ENCODE measurements at places on chromosomes 6 and 20. TPM values are rescaled to one million over a fixed set of nuclear protein-coding genes. Genes with fewer than 3 reads are reported as not detected.
A peak's percentile ranks its signal among the peaks of the same experiment; 100 is the strongest.

DNA sequence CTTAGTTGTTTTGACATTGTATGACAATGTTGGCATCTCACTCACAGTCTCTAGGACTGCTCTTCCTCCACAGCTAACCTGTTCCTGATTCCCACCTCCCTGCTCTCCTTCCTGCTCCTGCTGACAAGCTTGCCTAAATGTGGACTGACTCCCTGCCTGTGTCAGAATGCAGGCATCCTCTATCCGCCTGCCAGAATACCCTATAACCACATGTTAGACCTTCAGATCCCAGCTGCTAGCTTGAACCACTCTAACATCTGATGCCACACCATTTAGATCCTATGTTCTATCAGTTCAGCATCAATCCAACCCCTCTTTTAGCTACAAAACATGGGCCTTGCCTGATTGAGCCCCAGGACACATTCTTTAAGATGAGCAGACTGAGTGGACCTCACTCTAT, 12.2 kb downstream of the FILIP1 start:
- H3K27ac ChIP-seq, result no peak overlapping the region
- no peak overlapping the region for H3K4me3 ChIP-seq
- no peaks in the 10 kb centered on the region for H3K4me1 ChIP-seq
- DNase-seq, result no peak

- no peaks in the 10 kb centered on the region for H3K4me1 ChIP-seq
- H3K4me3 ChIP-seq, result no peak overlapping the region
- peaks cover 3% of the 10 kb centered on the region for H3K27me3 ChIP-seq
- no peak overlapping the region for H3K27ac ChIP-seq
- DNase-seq, result no peak
- H3K36me3 ChIP-seq, result no peaks in the 10 kb centered on the region
Measured at GRCh38 chr6:56970849-56971248, 15.9 kb downstream of the BEND6 start.

GRCh38 chr20:3973705-3974104, 41.7 kb downstream of the RNF24 start:
- no peaks in the 10 kb centered on the region for H3K27me3 ChIP-seq
- no peak overlapping the region for H3K4me3 ChIP-seq
- H3K4me1 ChIP-seq, result peaks cover 19% of the 10 kb centered on the region
- H3K27ac ChIP-seq, result no peak overlapping the region
- DNase-seq, result no peak
- peaks cover 5% of the 10 kb centered on the region for H3K36me3 ChIP-seq

GRCh38 chr6:53419026-53419425, 70.3 kb upstream of the ELOVL5 start:
- no peak overlapping the region for H3K27ac ChIP-seq
- H3K4me3 ChIP-seq, result no peak overlapping the region
- H3K4me1 ChIP-seq, result no peaks in the 10 kb centered on the region
- DNase-seq, result no peak

GRCh38 chr6:85096976-85097375, 332.6 kb upstream of the TBX18 start:
- no peak for DNase-seq
- no peaks in the 10 kb centered on the region for H3K27me3 ChIP-seq
- H3K4me1 ChIP-seq, result no peaks in the 10 kb centered on the region
- H3K36me3 ChIP-seq, result no peaks in the 10 kb centered on the region
- no peak overlapping the region for H3K27ac ChIP-seq

DNA sequence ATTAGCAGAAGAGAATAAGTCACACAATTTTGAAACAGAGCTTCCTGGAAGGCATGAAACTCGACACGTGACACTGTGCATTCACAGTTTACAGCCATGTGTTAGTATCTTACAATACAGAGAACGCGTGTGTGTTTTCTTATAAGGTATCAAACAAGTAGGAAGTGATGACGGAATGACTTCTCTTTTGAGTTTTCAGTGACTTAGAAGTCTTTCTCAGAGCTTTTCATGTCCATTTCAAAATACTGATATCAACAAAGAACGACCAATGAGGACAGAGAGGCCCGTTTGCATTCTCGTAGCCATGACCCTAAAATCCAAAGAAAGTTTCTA, 36.6 kb upstream of the DUSP22 start:
- no peak for DNase-seq
- peak overlapping the region; percentile 68 for H3K27ac ChIP-seq
- H3K27me3 ChIP-seq, result no peaks in the 10 kb centered on the region
- H3K36me3 ChIP-seq, result no peaks in the 10 kb centered on the region

DNA sequence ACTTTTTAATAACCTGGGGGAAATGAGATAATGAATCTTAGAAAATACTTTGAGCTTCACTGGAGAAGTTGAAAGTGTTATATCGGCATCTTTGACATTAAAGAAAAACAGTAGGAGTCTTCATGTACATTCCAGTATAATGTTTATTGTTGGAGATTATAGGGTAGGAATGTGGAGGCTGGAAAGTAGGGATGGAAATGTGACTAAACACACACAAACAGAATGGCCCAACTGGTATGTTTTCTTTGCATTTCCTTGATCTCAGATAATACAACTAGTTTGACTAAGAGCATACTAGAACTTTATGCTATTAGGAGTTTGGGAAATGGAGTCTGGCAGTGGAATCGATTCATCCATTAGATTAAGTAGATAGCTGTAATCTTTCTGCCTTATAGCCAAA, 10.1 kb upstream of the BAG2 start:
- no peak overlapping the region for H3K27ac ChIP-seq
- H3K4me1 ChIP-seq, result peaks cover 5% of the 10 kb centered on the region
- H3K36me3 ChIP-seq, result peaks cover 45% of the 10 kb centered on the region
- no peaks in the 10 kb centered on the region for H3K27me3 ChIP-seq
- no peak overlapping the region for H3K4me3 ChIP-seq

GRCh38 chr20:51178153-51178552, 155.2 kb upstream of the KCNG1 start:
- no peaks in the 10 kb centered on the region for H3K36me3 ChIP-seq
- peaks cover 22% of the 10 kb centered on the region for H3K27me3 ChIP-seq
- no peak overlapping the region for H3K27ac ChIP-seq
- H3K4me1 ChIP-seq, result no peaks in the 10 kb centered on the region
- no peak for DNase-seq
- H3K4me3 ChIP-seq, result no peak overlapping the region

GRCh38 chr20:9838378-9839295, at the start of gene PAK5:
TSS of gene PAK5 (minus strand) at chr20:9839076. CDS start at chr20:9644328, 194,748 bp downstream.
- no peak within 1 kb of the TSS for H3K4me3 ChIP-seq
- DNase-seq, result no peak
- peaks cover 29% of the 10 kb centered on the region for H3K27me3 ChIP-seq
- no peaks in the 10 kb centered on the region for H3K4me1 ChIP-seq
- no peak within 1 kb of the TSS for H3K27ac ChIP-seq

- no peaks in the 10 kb centered on the region for H3K36me3 ChIP-seq
- no peaks in the 10 kb centered on the region for H3K4me1 ChIP-seq
Measured at GRCh38 chr20:14611479-14611878, 274.1 kb upstream of the FLRT3 start.

GRCh38 chr6:74805916-74806696, 399.7 kb downstream of the COL12A1 start:
- H3K27me3 ChIP-seq, result no peaks in the 10 kb centered on the region
- no peak for DNase-seq
- H3K27ac ChIP-seq, result no peak overlapping the region
- no peaks in the 10 kb centered on the region for H3K36me3 ChIP-seq
- H3K4me1 ChIP-seq, result no peaks in the 10 kb centered on the region

DNA sequence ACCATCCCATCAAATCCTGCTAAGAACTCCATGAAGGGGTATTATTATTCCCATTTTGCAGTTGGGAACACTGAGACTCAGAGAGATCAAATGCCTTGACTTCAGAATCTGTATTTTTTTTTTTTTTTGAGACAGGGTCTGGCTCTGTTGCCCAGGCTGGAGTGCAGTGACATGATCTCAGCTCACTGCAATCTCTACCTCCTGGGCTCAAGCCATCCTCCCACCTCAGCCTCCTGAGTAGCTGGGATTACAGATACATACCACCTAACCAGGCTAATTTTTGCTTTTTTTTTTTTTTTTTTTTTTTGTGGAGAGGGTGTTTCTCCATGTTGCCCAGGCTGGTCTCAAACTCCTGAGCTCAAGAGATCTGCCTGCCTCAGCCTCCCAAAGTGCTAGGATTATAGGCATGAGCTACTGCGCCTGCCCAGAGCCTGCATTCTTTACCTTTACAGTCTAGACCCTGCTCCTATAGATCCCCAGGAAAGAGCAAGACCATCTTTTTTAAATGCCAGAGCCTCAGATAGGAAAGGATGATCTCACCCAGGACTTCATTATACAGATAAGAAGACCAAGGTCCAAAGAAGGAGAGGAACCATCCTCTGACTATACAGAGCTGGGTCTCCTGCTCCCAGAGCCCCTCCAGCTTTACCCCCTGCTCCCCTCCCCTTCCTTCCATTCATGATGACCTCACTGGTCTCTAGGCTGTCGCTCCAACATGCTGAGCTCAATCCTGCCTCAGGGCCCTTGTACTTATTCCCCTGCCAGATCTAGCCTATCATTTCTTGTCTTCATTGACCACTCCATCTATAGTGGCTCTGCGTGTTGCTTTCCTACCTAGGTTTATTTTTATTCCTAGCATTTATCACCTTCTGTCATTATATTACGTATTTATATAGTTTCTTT, 138.6 kb downstream of the CEBPB start:
- H3K27me3 ChIP-seq, result peaks cover 11% of the 10 kb centered on the region
- H3K4me1 ChIP-seq, result no peaks in the 10 kb centered on the region
- H3K4me3 ChIP-seq, result no peak overlapping the region
- H3K27ac ChIP-seq, result no peak overlapping the region

GRCh38 chr6:53486679-53487078, 58.2 kb downstream of the GCLC start:
- H3K36me3 ChIP-seq, result no peaks in the 10 kb centered on the region
- peaks cover 2% of the 10 kb centered on the region for H3K4me1 ChIP-seq
- peaks cover 34% of the 10 kb centered on the region for H3K27me3 ChIP-seq
- H3K27ac ChIP-seq, result no peak overlapping the region
- H3K4me3 ChIP-seq, result no peak overlapping the region

DNA sequence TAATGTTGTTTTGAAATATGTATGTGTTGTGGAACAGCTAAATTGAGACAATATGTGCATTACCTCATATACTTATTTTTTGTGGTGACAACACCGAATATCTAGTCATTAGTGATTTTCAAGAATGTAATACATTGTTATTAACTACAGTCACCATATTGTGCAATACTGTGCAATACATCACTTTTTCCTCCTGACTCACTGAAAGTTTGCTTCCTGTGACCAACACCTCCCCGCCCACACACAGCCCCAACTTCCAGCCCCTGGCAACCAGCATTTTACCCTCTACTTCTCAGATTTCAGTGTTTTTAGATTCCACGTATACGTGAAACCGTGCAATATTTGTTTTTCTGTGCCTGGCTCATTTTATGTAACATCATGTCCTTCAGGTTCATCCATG, 627.9 kb downstream of the PRKN start:
- no peaks in the 10 kb centered on the region for H3K27me3 ChIP-seq
- H3K4me3 ChIP-seq, result no peak overlapping the region
- H3K27ac ChIP-seq, result no peak overlapping the region
- H3K4me1 ChIP-seq, result peaks cover 3% of the 10 kb centered on the region
- DNase-seq, result peak; percentile 77

- no peaks in the 10 kb centered on the region for H3K27me3 ChIP-seq
- no peak for DNase-seq
- no peaks in the 10 kb centered on the region for H3K36me3 ChIP-seq
- H3K4me1 ChIP-seq, result no peaks in the 10 kb centered on the region
Measured at GRCh38 chr6:83978324-83978734, 55.2 kb upstream of the MRAP2 start.

DNA sequence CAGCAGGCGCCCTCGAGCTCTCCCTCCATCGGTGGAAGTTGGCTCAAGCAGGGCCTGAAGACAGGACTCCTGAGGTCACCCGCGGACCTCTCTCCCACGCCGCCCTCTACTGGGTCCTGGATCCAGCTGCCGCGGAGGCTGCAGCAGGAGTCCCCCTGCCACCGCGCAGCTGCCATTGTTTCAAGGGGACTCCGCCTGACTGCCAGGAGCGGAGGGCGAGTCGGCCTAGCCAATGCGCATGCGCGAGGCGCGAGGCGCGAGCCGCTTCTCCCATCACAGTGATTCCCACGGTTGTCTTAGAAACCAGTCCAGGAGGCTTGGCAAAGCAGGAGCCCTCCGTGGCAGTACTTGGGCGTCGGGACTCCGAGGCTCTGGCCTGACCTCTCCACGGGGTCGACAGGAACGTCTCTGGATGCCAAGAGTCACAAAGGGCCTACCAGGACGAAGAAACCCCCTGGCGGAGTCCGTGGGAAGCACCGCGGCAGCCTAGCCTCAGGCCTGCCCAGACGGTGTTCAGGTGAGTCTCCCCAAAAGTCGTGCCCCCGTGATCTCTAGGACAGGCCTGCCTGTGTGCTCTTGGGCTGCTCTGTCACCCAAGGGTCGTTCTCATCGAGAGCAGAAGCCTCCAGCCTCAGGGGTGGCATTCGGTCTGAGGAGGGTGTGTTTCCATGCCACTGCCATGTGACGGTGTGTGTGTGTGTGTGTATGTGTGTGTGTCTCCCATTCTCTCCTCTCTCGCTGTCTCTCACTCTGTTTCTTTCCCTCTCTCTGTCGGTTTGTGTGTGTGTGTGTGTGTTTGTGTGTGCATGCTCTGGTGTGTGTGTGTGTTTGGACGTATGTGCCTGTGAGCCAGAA, 290.6 kb upstream of the ZNF337 start:
- peaks cover 4% of the 10 kb centered on the region for H3K27me3 ChIP-seq
- H3K36me3 ChIP-seq, result no peaks in the 10 kb centered on the region
- peak; percentile 67 for DNase-seq
- H3K27ac ChIP-seq, result no peak overlapping the region

DNA sequence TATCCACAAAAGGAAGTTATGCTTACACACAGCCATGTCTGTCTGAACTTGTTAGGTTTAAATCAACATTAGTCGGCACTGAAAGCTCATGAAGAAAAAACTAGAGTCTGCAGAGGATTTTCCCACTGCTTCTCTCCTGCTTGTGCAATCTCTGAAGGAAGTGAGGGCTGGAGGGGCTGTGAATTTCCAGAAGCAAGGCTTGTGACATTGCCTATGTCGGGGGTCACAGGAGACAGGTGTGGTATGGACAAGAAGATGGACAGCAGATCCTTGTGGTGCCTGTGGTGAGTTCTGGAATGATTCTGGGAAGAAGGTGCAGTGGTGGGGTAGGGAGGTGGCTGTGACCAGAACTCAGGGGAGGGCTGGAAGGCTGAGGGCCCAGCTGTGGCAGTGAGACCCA, 84.3 kb upstream of the TRAF3IP2 start:
- H3K36me3 ChIP-seq, result peaks cover 85% of the 10 kb centered on the region
- H3K27ac ChIP-seq, result peak overlapping the region; percentile 53
- DNase-seq, result no peak
- H3K4me1 ChIP-seq, result peaks cover 61% of the 10 kb centered on the region
- no peak overlapping the region for H3K4me3 ChIP-seq
- H3K27me3 ChIP-seq, result no peaks in the 10 kb centered on the region

GRCh38 chr6:137094411-137095008, 49.7 kb upstream of the IL20RA start:
- no peaks in the 10 kb centered on the region for H3K36me3 ChIP-seq
- no peak overlapping the region for H3K27ac ChIP-seq
- H3K27me3 ChIP-seq, result peaks cover 3% of the 10 kb centered on the region

GRCh38 chr20:57031867-57032355, 234.5 kb downstream of the BMP7 start:
- H3K36me3 ChIP-seq, result no peaks in the 10 kb centered on the region
- H3K4me1 ChIP-seq, result no peaks in the 10 kb centered on the region
- H3K27ac ChIP-seq, result no peak overlapping the region
- DNase-seq, result no peak

CCNC gene
- total RNA-seq, result 75.4 TPM

MLIP gene
- total RNA-seq, result not detected

OR2B6 gene
- total RNA-seq, result not detected

SIRPB2 gene
- not detected for total RNA-seq

C6orf52 gene
- total RNA-seq, result 3.3 TPM

DYNLT1 gene
- 98.3 TPM for total RNA-seq

NKAIN4 gene
- not detected for total RNA-seq

ZC2HC1B gene
- total RNA-seq, result not detected

BRPF3 gene
- 20.9 TPM for total RNA-seq

PHIP gene
- 24.7 TPM for total RNA-seq

KHDC1L gene
- not detected for total RNA-seq

TFAP2C gene
- not detected for total RNA-seq
